Amniotic stem cell (primary cell): ENCODE measurements at places on chromosomes 7 and 10.

GRCh38 chr10:24306507-24306875 lies 97.6 kb downstream of the KIAA1217 start:
- no peak for DNase-seq

GRCh38 chr7:44114586-44115310 lies 8.6 kb downstream of the POLD2 start:
- no peak for DNase-seq

DNA sequence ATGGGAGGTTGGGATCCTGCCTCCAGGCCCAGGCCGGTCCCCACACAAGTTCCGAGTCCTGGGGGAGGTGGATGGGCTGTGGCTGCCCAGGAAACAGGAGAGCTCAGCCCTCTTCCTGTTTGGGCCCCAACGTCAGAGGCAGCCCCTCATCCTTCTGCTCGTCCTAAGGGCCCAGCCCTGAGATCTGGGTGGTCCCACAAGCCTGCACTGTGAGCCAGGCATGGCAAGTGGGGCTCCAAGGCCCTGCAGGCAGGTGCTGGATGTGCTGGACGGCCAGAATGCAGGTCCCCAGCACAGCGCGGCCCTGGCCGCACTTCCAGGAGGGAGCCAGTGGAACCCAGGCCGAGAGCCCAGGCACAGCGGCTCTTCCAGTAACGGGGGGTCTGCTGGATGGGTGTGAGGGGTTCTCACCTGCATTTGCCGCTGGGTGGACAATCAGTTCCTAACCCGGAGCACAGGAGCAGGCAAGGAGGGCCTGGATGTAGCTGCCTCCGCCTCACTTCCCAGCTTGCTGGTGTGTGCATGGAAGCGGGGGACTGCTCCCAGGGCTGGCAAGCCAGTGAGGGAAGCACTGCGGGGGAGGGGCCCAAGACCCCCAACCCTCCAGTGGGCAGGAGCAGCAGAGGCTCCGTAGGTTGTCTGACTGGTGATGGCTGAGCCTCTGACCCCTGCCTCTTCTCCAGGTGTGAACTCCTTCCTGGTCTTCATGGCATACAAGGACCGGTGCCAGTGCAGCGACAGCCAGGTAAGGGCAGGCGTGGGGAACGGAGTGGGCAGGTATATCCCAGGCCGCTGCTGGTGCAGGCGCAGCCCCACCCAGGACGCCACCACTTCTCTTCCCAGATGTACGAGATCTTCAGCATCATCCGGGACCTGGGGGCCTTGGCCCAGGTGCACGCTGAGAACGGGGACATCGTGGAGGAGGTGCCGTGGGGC lies 9.7 kb downstream of the DPYSL4 start:
- no peak for DNase-seq

DNA sequence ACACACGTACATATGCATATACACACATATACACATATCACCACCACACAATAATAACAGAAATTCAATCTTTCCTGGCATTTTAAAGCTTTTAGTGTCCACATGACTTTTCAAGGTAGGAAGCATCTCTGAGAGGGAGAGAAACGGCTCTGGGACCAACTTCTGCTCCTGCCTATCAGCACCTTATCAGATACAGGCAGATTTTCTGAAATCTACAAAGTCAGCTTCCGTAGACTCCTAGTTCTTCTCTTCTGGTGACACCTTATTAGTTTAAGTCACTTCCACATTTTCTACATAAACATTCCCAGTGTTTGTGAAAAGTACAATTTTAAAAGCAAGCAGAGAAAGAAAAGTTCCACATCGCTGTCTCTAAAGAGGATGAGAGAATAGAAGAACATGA lies 74.5 kb downstream of the ZNF22 start:
- DNase-seq: no peak

DNA sequence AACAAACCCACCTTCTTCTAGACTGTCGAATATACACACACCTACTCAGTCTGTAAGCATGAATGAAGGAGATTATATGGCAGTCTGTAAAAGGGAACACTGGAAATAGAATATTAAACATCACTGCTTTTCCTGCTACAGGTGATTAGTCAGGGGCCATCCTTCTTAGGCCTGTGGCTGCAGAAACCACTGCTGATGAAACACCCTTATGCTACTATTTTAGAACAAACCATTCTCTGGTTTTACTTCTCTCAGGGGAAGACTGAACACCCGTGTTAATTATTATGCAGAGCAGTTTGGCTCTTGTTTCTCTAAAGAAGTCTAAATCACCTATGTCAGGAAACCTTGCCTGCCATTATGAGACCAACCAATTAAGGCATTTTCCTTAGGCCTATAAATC lies 351.1 kb upstream of the KLF6 start:
- no peak for DNase-seq

DNA sequence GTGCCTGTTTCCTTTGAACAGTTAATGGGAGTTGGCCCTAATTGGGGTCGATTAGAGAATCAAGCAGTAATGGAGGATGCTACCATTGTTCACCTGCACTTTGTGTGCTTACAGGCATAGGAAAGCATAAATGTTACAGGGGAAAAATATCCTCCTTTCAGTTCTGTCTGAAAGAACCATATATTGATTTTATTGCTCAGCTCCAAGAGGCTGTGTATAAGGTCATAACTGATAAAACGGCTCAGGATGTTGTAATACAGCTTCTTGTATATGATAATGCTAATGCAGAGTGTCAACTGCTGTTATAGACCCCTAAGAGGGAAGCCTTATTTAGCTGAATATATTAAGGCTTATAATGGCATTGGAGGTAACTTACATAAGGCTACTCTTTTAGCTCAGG lies 32.9 kb upstream of the AKR1C2 start:
- DNase-seq: no peak

DNA sequence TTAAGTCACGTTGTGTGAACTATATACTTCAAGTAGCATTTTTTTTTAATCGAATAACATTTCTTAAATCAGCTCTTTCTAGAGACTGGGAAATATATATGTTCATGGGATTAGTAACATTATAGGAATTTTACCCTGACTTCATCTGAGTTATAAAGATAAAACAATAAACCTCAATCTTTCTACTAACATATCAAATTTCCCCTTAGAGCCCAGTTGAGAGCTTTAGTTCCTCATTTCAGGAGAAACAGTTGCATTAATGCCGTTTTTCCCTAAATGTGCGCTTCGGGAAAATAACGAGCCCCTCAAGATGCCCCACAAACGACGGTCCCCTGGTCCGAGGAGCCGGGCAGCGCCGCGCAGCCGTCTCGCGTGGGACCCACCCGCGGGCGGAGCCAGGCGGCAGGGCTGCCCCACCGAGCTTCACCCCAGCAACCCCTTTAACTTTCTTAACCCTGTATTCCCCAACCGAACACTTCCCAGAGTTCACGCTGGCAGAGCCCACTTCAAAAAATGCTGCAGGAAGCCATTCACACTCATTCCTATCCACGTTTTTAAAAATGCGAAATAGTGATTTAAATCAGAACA lies 152.5 kb upstream of the YAE1 start:
- no peak for DNase-seq

- DNase-seq: no peak
Observed at GRCh38 chr10:87744606-87745005, 73.4 kb downstream of the ATAD1 start.

DNA sequence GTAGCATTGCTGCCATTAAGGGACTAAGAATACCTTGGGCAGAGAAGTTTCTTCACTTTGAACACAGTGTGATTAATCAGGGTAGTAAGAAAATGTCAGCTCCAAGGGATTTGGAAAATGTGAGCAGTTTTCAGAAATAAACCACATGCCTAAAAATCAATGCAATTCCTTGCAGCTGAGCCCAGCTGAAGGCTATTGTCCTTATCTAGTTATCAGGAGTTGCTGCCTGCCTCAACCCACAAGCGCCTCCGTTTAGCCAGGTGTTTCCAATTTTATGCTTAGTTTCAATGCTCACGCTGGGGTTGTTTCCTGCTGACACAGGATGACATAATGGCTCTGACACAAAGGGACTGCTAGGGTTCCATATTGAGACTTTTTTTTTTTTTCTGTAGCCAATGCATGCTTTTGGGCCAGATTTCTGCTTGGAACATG lies 132.3 kb upstream of the ANK3 start:
- no peak for DNase-seq
